Activated CD4-positive, alpha-beta T cell treated with anti-CD3 and anti-CD28 coated beads for 36 hours (primary cell): ENCODE measurements at places on chromosomes 7 and 10.

GRCh38 chr10:30985512-30985911 is 46.2 kb downstream of the ZNF438 start:
- DNase-seq, result no peak

GRCh38 chr7:34939175-34939574 is 98.1 kb downstream of the DPY19L1 start:
- DNase-seq, result no peak

DNA sequence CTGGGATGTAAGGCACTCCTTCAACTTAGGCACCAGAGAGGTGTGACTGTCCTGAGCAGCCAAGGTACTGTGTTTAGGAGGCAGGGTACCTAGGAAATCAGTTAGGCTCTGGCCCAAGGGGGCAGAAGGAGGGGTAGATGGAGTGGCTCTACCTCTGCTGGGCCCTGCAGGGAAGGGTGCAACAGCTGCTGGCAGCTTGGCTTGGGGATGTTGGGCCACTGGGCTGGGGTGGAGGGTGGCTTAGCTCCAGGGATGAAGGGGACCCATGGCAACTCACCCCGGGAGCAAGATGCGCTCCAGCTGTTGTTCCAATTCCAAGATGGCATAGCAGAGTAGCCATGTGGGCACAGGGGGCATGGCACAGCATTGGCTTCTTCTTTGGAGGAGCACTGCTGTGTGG is 42.1 kb downstream of the NEURL1 start:
- DNase-seq, result no peak

DNA sequence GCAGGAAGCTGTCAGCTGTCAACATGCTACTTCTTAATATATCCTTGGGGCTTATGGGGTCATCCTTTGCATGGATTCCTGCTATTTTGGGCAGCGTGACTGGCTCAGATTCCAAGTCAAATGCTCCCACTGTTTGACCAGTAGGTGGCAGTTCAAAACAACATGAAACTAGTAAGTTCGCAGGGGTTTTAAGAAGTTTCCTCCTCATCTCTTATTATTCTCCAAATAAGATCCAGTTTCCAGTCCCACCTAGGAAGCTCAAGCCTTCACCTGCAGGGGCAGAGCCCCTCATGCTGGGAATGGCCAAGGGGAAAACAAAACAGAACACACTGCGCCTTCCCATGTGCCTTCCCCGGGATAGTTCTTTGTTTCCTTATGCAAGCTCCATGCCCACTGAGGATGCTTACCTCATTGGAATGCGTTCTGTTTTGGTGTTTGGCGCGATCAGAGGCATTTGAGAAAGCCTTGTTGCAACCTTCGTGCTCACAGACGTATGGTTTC is 259.8 kb downstream of the GLI3 start:
- DNase-seq, result no peak

DNA sequence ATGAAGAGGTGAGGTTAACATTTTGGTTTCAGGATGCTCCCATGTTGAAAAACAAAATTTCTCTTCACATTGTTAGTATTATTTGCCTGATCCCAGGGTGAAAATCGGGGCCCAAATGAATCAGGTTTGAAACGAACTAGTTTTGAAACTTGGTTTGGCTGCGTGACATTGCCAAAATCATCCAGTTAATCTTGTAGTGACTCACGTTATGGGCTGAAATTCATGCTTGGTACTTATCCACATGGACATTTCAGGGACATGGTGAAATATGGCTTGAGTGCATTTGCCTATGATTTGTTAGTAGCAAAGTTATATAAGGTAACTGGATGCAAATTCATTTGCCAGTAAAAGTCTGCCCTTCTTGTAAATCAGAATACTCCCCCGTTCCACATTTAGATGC is 97.3 kb downstream of the CFAP58 start:
- no peak for DNase-seq
